ENCODE measurements at places on chromosomes 16 and 17.

- no peak for DNase-seq
Measured at GRCh38 chr16:5925850-5926249, 828.3 kb upstream of the EEF2KMT start.

DNA sequence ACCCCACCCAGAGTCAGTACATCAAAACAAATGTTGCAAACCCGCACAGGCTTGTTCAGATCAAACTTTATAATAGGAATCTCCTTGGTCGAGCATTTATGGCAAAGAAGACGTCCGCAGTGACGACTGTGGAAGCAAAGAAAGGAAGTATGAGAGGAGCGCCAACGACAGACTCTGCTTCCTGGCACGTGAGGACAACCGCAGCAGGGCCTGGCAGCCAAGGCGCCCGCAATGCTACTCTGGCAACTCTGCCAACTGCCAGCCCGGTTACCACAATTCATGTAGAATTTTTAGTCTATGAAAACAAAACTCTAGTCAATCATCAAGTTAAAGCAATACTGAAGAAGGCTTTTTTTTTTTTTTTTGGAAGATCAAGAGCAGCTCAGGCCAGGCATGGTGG, 24.8 kb downstream of the CYB5D2 start:
- DNase-seq, result no peak

GRCh38 chr17:54408731-54409130, 491.9 kb upstream of the TOM1L1 start:
- peak; percentile 32 for DNase-seq

DNA sequence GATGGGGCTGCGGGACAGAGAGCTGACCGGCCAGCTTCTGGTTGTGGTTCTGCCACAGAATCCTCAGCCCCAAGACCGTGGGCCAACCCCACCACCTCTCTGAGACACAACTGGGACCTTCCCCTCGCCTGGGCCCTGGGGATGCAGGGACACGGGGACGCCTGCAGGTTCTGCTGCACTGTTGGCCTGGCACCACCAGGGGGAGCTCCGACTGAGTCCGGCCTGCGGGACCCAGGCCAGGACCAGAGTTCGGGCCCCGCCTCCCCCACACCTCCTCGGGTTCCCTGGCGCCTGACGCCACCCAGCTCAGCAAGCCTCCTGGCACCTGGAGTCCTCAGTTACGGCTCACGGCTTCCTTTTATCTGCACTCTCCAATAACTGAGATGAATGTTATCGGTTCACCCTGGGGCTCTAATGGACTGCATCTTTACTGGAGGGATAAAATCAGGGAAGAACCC, 27.3 kb downstream of the TBC1D16 start:
- no peak for DNase-seq

GRCh38 chr16:84085773-84086172, 31.0 kb downstream of the MBTPS1 start:
- DNase-seq, result no peak

GRCh38 chr17:35795007-35795870, at the start of gene MMP28:
Gene MMP28, minus strand, starts transcription at chr17:35795641. Its CDS starts 264 bp downstream, at chr17:35795377.
- DNase-seq, result no peak

GRCh38 chr16:83685615-83686165, 122.1 kb upstream of the HSBP1 start:
- no peak for DNase-seq

GRCh38 chr16:35574454-35575431, 2115.3 kb downstream of the TP53TG3F start:
- no peak for DNase-seq

DNA sequence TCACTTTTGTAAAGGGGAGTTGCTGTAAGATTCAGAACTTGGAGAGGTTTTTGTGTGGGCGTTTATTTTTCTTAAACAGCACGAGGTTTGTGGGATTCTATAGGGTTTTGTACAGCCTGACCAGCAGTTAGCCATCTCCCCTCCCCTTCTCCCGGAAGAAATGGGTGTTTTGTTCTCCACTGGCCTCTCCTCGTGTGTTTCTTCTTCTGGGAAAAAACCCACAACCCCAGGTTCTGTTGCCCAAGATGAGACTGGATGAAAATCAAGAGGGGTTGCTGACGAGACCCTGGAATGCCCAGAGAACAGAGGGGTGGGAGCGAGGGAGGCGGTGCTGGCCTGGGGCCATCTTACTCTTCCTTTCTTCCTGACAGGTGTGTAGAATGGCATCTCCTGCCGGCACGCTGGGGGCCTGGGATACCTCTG, 186.1 kb downstream of the MSI2 start:
- DNase-seq, result no peak

DNA sequence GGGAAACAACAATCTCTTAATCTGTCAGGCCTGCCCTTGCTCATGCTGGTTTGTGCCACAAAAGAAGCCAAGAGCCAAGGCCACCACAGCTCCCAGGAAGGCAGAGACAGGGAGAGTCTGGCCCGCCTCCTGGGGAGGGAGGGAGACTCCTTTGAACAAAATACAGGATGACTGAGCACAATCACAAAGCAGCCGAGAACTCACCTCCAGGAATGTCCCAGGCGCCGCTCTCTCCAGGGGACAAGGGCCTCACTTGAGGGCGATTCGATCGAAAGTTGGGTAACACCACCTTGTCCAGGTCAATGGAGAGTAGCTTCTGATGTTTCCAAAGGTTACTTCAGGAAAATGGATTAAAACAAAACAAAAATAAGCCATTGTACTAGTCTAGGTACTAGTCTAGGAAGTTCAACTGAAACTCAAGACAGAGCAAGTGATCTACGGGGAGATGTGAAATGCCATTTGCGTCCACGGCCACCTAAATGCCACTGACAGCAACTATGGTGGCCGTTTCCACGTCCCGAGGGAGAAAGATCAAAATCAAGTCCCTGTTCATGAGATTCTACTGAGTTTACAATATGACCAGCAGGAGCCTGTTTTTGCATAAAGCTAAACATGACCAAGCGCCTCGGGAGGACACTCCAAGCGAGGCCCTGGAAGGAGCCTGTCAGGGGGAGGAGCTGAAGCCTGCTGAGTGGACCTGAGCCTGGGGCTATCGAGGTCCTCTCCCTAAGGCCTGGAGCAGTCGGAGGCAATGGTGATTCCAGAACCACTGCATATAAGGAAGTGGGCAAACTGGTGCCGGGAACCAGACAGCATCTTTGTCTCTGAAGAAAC, 13.4 kb upstream of the SLC38A8 start:
- no peak for DNase-seq

- DNase-seq, result no peak
Measured at GRCh38 chr17:48727415-48728175, 955 bp downstream of the HOXB13 start.

- DNase-seq, result no peak
Measured at GRCh38 chr17:74898376-74898946, 5.0 kb upstream of the FADS6 start.

- no peak for DNase-seq
Measured at GRCh38 chr16:84303023-84303422, 8.3 kb downstream of the WFDC1 start.

DNA sequence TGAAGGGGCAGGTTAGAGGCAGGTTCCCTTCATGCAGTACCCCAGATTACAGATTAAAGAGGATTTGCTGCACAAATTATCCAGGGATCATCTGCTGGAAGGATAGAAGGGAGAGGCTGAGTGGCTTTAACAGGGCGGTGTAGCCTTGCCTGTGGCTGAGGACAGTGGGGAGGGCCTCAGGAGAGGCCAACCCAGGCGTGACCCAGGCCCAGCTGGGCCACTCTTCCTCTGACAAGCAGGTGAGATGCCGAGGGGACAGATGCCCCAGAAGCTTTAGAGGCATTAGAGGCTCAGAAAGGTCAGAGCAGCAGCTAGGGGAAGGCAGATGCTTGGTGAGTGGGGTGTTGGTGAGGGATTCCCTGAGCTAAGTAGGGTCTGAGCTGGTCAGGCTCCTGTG, 18.1 kb upstream of the MTMR4 start:
- DNase-seq, result no peak

- no peak for DNase-seq
Measured at GRCh38 chr17:75673487-75673886, 6.3 kb downstream of the SAP30BP start.

DNA sequence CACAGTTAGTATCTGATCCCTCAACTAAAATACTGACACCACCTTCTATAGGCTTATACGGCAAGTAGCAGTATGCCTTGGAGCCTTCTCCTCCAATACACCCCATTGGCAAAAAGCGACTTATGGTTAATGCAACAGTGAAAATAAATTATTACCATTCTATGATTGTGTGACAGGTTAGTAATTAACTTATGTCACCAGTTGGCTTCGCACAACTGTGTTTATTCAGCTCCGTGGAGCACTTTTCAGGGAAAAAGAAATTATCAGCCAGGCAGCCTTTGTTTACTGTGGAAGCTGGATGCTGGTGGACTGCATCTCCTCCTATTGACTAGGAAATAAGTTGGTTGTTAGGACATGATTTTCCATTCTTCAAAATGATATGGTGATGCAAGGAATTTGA, 833.8 kb upstream of the RBFOX1 start:
- DNase-seq, result no peak

GRCh38 chr17:9498490-9498889, 77.1 kb downstream of the STX8 start:
- no peak for DNase-seq

DNA sequence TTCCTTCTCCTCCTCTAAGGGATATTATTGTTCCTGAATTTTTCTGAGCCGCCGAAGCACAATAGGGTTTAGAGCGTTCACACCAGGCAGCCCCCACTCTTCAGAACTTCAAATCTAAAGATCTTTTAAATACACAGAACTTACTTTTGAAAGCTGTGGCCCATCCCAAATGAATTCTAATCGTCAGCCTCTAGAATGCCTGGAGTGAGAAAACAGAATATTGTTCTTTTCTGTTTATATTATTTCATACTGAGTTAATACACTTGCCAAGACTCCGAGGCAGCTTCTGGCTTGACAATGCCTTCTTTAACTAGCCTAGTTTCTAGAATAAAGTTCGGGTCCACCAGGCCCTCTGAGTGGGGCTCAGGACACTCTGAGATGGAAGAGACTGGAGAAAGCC, 405.6 kb downstream of the WWOX start:
- DNase-seq, result no peak

DNA sequence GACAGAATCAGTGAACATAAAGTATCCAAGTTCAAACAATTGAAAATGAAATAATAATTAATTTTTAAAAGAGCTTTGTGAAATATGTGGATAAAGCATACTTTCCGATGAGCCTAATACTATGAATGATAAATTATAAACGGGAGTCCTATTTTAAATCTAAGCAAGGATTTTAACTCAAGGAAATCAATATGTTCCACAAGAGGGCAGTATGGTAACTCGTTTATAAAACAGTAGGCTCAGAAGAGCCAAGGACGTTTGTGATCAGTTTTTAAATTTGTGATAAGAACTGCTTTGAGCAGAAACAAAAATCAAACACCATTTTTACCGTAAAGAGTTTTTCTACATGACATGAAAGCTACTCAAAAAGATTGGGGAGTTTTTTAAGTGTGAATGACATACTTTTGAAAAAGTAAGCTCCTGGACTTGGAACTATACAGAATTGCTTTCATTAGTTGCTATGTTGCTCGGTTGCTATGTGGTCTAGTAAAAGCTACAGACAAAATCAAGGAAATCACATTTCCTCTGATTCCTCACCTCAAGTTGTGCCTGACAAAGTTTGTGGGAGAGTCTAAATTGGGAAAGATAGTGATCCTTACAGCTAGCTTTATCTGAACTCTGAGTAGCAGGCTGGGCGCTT, 11.8 kb upstream of the TEKT1 start:
- no peak for DNase-seq

DNA sequence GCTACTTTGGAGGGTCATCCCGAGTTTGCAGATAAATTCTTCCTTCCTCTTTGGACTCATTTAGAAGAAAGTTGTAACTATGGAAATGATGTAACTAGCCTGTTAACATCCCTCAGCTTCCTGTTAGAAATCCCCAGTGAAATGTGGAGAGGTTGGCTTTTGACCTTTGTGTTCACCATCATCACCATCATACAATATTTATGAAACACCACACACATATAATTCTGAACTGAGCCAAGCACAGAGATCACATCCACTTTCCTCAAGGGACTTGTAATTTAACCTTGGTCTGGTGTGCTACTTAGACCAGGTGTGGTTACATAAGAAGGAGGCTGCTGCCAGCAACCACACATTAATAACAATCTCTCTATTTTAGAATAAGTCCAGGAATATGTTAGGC, 2.5 kb downstream of the CAPNS2 start:
- DNase-seq, result no peak

- DNase-seq, result peak; percentile 46
Measured at GRCh38 chr17:45895304-45895968, 1.1 kb downstream of the MAPT start.

GRCh38 chr17:705863-706262, 8.8 kb downstream of the VPS53 start:
- DNase-seq, result no peak

DNA sequence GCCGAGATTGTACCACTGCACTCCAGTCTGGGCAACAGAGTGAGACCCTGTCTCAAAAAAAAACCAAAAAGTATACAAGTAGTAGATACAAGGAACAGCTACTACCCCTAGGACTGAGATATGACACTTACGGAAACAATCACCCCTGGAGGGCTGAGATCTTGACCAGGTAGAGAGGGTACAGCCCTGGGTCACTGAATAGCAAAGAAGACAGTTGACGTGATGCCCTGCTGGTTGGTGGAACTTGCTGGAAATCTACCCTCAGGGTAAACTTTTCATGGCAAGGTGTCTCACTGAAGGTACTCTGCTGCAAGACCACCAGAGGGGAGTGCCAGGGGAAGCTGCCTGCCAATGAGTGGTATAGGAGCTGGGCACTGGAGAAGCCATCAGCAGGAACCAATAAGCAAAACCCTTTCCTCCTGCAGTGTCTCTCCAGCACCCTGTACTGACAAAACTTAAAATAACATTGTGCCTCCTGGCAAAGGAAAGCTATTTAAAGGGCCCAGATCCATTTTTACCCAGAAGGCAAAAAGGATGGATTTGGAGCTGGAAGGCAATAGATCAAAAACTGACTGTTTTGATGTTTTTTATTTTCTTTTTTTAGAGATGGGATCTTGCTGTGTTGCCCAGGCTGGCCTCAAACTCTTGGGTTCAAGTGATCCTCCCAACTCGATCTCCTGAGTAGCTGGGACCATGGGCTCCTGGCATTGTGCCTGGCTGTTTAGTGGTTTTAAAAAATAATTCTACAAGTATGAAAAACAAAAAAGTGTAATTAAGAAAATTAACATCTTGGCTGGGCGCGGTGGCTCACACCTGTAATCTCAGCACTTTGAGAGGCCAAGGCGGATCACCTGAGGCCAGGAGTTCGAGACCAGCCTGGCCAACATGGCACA, 11.3 kb upstream of the PDXDC1 start:
- no peak for DNase-seq

GRCh38 chr16:17846030-17846429, 375.3 kb upstream of the XYLT1 start:
- no peak for DNase-seq

- no peak for DNase-seq
Measured at GRCh38 chr16:82460766-82461165, 166.0 kb upstream of the CDH13 start.

- DNase-seq, result no peak
Measured at GRCh38 chr17:39653662-39654331, 11.4 kb upstream of the TCAP start.
